ENCODE measurements at places on chromosomes 6 and 20. TPM values are rescaled to one million over a fixed set of nuclear protein-coding genes. Genes with fewer than 3 reads are reported as not detected.

The CCDC170 gene
- polyA plus RNA-seq: 0.67 TPM

GRCh38 chr20:13205425-13205824 lies 15.6 kb upstream of the ISM1 start:
- DNase-seq: no peak

The BANF2 gene
- not detected for polyA plus RNA-seq

DNA sequence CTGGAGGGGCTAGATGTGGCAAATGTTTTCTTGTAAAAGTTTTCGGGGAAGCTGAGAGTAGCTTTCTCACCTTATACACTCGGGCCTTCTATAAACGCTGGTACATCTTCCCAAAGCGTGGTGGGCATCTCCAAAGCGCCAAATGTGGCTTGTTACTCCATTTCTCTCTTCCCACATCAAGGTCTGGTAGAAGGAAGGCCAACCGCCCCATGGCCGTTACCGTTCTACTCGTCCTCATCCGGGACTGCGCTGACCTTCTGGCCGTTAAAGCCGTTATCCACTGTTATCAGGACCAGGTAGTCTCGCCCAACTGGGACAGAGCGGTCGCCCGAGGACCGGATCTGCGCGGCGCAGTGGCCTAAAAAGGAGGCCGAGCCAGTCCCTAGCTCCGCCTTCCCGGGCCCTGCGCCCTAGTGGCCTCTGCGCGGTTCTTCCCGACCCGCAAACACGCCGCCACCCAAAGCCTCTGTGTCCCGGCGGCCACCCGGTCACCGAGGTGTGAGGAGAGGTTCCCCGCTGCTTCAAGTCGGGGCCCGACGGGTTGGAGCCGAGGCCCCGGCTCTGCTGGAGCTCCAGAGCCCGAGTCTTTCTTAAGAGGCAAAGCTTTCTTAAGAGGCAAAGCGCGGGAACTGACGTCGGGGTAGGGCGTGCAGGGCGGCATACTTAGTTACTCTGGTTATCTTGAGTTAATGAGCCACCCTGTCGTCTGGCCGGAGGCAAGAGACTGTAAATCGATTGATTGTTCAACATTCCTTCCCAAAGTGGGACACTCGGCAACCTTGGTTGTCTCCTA lies 90.5 kb downstream of the GPX5 start:
- DNase-seq: no peak

The KHDC1L gene
- polyA plus RNA-seq: not detected

GRCh38 chr20:49810491-49811190 lies 2.0 kb upstream of the SLC9A8 start:
- no peak for DNase-seq

DNA sequence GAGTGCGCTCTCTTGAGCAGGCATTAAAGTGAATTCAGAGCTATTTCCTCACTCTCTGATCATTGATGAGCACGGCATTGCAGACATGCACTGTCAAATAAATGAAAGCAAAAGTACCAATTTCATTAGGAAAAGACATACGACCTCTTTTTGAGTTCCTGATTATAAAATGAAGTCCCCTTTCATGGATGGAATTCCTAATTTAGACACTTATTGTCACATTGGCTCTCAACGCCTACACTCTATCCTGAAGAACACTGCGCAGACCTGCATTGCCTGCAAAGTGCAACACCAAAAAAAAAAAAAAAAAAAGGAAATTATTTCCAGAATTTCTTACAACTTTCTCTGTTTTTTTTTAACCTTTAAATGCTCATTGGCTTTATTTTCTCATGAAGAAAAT lies 1.6 kb downstream of the ADGRB3 start:
- DNase-seq: no peak

All from HepG2 (cell line).